ENCODE measurements at places on chromosomes 7 and 10.

- no peak for DNase-seq
Observed at GRCh38 chr7:116560021-116560970, 35.5 kb downstream of the CAV1 start.

DNA sequence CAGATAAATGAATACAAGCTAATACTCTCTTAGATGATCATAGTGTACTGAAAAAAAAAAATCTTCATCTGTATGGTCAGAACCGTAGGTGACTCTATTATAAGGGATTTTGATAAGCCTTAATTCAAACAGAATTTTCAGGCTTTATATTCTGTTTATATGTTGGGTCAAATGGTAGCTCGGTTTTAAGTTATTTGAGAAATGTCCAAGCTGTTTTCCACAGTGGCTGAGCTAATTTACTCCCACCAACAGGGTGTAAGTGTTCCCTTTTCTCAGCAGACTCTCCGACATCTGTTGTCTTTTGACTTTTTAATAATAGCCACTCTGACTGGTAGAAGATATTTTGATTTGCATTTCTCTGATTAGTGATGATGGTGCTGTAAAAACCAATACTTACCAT, 328.8 kb upstream of the MAGI2 start:
- no peak for DNase-seq

- no peak for DNase-seq
Observed at GRCh38 chr10:123305671-123306070, 151.5 kb downstream of the BUB3 start.

DNA sequence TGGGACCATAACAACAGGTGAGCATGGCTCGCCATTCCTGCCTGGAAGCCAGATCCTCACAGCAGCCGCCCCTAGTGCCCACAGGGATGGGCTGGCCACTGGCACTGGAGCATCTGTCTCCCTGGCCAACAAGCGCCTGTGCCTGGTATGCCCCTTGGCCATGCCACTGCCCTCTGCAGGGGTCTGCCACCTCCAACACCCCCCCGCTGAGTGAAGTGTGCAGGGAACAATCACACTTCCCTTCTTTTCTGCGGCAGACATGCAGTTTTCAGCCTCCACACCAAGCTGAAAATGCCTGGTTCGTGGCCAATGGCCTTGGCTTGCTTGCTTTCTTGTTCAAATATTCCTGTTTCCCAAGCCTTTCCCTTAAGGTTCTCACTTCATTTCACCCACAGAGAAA, 50.7 kb downstream of the HSPA12A start:
- no peak for DNase-seq

- DNase-seq, result no peak
Observed at GRCh38 chr10:73581918-73582317, 9.2 kb downstream of the USP54 start.

- no peak for DNase-seq
Observed at GRCh38 chr10:78214955-78215354, 181.3 kb downstream of the RPS24 start.

GRCh38 chr7:36171503-36171902, 18.4 kb downstream of the EEPD1 start:
- DNase-seq, result no peak

DNA sequence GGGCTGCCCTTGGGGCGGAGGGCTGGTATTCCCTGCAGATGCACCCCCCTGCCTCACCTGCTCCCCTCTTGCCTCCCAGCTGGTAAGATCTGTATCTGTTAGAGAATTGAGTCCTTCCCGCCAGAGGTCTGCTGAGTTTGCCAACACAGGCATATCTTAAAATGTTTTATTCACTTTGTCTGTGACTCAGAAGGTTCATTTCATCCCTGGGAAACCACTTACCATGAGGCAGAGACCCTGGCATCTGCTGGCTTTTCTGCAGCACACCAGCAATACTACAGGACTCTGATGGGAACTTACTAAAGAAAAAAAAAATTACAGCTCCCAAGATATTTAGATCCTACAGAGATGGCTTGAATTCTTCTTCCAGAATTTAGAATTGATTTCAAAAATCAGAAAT, 131.3 kb downstream of the PLPP4 start:
- DNase-seq, result no peak

- DNase-seq, result no peak
Observed at GRCh38 chr7:72430531-72430930, 18.4 kb upstream of the CALN1 start.

- no peak for DNase-seq
Observed at GRCh38 chr10:121580276-121581116, 17.7 kb downstream of the FGFR2 start.

- peak; percentile 6 for DNase-seq
Observed at GRCh38 chr10:45180946-45181875, 134.2 kb downstream of the OR13A1 start.

DNA sequence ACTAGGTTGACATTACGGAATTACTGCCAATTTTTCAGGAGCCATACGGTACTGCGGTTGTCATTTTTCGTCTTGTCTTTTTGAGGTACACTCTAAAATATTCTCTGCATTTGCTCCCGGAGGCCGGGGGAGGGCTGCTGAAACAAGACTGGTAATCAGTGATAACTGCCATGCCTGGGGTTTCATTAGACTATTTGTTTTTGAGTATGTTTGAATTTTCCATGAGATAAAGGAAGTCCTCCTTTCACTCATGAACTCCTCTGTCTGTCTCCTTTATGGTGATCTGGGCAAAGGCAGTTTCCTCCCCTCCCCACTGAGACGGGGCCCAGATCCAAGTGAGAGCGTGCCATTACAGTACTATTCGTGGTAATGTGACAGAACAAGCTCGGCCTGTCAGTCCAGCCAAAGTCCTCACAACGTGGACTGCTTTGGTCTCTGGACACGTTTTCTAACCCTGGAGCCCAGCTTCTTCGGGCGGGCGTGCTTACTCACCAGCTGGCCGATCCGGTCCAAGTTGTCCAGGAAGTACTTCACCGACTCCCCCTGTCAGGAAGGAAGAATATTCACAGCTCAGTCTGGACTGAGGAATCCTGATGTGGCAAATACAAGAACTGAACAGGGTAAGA, 45.1 kb downstream of the AMZ1 start:
- DNase-seq, result no peak

- peak; percentile 86 for DNase-seq
Observed at GRCh38 chr10:113073549-113074189, 123.6 kb downstream of the TCF7L2 start.

DNA sequence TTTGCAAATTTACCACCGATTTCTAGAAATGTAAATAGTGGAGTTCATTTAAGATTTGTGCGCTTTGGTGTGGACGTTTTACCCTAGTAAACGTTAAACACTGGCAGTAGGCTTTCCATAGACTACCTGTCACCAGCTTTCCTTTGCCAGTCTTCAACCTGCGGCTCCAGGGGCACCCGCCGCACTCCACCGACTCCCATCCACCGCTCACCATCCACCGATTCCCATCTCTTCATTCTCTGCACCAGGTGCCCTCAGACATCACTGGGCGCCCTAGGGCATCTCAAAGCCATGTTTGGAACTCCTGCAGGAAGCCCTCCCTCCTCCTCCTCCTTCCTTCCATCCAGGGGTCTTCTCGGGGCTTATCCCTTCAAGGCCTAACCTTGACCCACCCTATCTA, 1.4 kb upstream of the AP5Z1 start:
- no peak for DNase-seq

- peak; percentile 65 for DNase-seq
Observed at GRCh38 chr10:61835069-61835945, 66.2 kb upstream of the ARID5B start.

DNA sequence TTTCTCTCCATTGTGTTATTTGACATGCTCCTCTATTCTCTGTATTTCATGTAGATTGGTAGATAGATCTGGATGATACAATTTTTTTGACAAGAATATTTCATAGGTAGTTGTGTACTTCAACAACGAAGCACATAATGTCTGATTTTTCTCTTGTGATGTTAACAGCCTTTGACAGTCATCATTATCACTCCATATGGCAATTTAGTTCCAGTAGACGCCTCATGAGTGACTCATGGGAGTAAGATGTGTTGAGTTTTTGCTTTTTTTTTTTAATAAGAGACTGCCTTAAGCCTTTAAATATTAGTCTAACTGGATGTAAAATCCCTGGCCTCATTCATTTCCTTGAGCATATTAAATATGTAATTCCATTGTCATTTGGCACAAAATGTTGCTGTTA, 123.5 kb upstream of the ZNF32 start:
- no peak for DNase-seq
